ENCODE measurements at places on chromosomes 12 and 14. TPM values are rescaled to one million over a fixed set of nuclear protein-coding genes. Genes with fewer than 3 reads are reported as not detected.

The TMPRSS12 gene
- polyA plus RNA-seq = 0.18 TPM

The TAS2R19 gene
- polyA plus RNA-seq = 1.3 TPM

The NCOR2 gene
- 146 TPM for polyA plus RNA-seq

The AGAP2 gene
- polyA plus RNA-seq = 8.6 TPM

The C1QL4 gene
- not detected for polyA plus RNA-seq

The JPH4 gene
- 0.49 TPM for polyA plus RNA-seq

The TMEM106C gene
- 45.8 TPM for polyA plus RNA-seq

The FOXG1 gene
- polyA plus RNA-seq = not detected

The GALNT6 gene
- 0.57 TPM for polyA plus RNA-seq

The LALBA gene
- polyA plus RNA-seq = not detected

The CABP1 gene
- polyA plus RNA-seq = 2.5 TPM

The HELB gene
- polyA plus RNA-seq = 3.0 TPM

The ITGB7 gene
- polyA plus RNA-seq = 0.76 TPM

The CYP27B1 gene
- polyA plus RNA-seq = 1.0 TPM

The SLC8A3 gene
- polyA plus RNA-seq = 5.8 TPM

The STYK1 gene
- polyA plus RNA-seq = not detected

The INSM2 gene
- not detected for polyA plus RNA-seq

The SMOC1 gene
- polyA plus RNA-seq = 4.2 TPM

The PTGES3 gene
- 185 TPM for polyA plus RNA-seq

The P2RX7 gene
- 2.5 TPM for polyA plus RNA-seq

The GLIPR1L1 gene
- not detected for polyA plus RNA-seq

The PLEKHD1 gene
- polyA plus RNA-seq = 0.62 TPM

The PUS7L gene
- 7.5 TPM for polyA plus RNA-seq

The IL22 gene
- not detected for polyA plus RNA-seq

The BHLHE41 gene
- polyA plus RNA-seq = 3.7 TPM

The NEUROD4 gene
- not detected for polyA plus RNA-seq
